ENCODE measurements at places on chromosomes 3 and 15. TPM values are rescaled to one million over a fixed set of nuclear protein-coding genes. Genes with fewer than 3 reads are reported as not detected.

DNA sequence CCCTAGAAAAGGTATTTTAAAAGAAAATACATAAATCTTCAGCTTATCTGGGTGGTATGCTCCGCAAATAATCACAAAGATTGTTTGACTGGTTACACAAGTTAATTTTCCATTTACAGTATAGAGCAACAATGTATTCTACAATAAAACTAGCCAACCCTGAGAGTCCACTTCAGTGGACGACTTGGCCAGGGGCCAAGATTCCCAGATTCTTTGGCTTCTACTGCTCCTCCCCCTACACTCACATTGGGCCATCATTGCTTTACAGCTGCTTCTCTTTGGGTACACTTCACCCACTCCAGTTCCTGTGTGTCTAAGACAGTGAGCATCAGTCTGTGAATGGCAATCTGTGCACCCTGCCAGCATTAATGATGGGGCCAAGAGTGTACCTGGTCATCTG lies 17.2 kb upstream of the PRICKLE2 start:
- DNase-seq = no peak

GRCh38 chr3:171088964-171089754 lies 62.6 kb upstream of the SLC2A2 start:
- no peak for DNase-seq

DNA sequence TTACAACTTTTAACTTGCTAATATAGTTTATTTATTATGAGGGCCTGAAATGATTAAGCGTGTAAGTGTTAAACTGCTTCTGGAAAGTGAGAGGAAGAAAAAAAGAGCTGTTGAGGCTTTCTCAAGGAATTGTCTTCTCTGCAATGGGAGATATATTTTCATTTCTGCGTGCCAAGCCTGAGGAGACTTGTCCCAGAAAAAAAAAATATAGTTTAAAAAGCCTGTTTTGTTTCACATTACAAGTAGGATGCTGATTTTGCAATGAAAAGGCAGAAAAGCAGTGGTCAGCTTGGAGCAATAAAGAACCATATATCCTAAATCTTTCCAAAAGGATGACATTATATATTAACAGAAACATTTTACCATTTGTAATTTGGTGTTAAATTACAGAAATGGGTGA lies 115.5 kb downstream of the GMNC start:
- no peak for DNase-seq

GHRL gene
- total RNA-seq = 1.1 TPM

DNA sequence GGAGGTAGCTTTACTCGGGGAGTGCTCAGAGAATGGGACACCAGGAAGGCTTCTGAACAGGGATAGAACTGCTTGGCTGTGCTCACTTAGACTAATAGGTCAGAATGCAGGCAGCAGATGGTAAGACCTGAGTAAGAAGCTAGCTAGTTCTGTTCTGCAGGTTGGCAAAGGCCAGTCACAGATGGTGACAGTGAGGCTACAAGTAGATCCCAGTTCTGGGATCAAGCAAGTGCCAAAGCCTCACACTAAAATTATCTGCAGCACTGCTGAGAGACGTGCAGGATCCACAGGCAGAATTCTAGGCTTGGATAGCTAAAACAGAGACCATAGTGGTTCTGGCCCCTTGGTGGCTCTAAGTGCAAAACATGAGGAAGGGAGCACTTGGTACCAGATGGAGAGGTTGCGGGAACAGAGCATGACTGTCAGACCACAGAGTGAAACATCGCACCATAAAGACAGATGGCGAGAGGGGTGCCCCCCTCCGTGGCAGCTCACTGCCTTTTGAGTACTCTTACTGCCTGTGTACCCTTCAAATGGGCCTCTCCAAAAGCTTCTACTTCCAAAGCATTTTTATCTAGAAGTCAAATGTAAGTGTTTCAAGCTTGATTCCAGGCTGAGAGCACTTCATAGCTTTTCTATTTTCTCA lies 3.6 kb upstream of the GLCE start:
- DNase-seq = no peak

SLC35G2 gene
- 10.8 TPM for total RNA-seq

DNA sequence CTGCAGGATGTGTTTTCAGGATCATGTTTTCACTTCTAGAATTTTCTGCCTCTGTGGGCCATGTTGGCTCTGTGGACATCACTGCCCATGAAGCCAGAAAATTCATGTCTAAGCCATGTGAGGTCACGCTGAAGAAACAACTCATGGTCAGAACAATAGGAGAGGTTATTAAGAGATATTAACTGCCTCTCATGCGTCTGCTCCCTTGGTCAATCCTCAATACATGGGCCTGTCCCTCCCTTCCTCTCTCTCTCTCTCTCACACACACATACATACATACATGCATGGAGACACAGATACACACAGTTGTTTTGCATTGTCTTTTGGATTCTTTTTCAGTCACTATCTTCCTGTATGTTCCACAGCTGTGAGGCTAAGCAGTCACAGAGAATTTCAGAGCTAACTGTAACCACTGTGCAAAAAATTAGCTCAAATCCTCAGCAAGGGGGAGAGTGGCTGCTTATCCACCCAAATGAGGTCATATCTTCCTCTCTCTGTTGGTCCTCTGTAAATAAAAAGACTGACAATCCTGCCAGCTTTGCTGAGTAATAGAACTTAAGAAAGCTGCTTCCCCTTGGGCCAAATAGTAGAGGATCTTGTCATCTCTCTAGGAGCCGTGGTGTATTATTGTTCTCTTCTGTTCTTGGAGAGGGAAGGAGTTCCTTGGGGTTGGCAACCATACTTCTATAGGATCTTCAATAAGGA lies 45.6 kb downstream of the LRTM1 start:
- no peak for DNase-seq

- DNase-seq = no peak
Measured at GRCh38 chr3:165742351-165742750, 94.9 kb downstream of the BCHE start.

DNA sequence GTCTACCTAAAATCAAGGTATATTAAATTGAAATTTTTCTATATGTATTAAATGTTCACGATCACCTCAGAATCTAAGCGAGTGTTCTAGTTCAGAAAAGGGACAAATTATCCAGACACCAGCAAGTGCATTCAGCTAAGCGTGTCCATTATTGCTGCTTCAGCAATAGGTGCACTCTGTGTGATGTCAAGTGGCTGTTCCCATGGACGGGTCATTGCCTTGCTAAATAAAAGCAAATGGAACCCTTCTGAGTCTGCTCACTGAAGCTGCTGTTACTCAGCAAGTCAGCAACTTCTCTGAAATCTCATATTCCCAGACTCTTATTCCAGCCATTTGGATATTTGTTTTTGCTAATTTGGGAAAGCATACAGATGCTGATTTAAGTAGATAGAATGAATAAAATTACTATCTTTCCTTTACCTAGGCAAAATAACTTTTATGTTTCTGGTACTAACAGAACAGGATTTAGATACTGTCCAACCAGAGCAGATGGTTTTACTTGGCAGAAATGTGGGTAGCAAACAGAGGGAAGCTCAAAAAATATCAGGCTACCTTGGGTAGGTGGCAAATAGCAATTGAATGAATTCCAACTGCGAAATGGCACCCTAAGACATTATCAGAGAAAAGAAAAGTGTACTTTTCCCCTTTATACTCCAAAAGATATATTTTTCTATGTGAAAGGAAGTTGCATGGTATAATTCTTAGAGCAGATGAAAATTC lies 407.0 kb downstream of the GAP43 start:
- no peak for DNase-seq

- DNase-seq = peak; percentile 46
Measured at GRCh38 chr3:42831321-42831713, 22.1 kb downstream of the ACKR2 start.

DNA sequence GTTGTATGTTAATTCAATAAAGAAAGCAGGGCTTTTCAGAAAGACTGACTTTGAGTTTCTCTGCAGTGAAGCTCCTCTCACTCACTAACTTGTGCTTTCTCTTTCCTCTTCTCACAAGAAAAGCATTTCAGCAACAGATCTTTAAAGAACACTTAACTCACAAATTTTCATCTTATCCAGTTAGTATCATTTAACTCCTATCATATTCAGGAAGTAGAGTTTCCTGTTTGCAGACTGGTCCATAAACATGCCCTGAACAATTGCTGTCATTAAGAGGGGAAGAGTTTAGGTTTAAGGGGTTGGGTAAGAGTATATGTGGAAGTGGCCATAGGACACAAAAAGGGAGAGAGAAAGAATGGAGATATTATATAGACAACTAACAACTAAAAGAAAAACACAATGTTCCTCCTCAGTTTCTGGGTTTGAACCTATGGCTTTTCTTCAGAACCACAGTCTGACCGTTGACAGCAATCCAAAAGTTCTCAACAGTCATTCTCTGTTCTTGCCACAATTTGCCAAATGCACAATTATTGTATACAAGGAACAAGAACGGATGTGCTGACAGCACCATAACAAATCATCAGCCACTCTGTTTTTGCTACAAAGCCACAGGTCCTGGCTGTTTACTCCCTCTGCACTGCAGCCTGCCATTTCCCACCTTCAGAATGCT lies 63.9 kb downstream of the CHAC1 start:
- no peak for DNase-seq

ARGFX gene
- not detected for total RNA-seq

Measured in hematopoietic multipotent progenitor cell (in vitro differentiated cells).